ENCODE measurements at places on chromosomes 4 and X.

DNA sequence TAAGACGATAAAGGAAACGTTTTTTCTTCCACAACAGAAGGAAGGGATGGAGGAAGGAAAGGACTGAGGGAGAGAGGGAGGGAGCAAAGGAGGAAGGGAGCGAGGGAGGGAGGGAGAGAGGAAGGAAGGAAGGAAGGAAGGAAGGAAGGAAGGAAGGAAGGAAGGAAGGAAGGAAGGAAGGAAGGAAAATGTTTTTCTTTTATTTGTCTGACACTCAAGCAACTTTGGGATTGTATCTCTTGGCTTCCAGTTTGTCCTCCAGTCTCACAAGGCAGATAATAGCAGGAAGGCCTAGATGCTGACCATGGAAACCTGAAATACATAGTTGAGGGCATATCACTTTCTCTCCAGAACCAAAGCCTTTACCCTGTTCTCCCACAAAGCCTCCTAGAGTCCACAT lies 226.7 kb downstream of the ZNF674 start:
- no peak for DNase-seq

- no peak for DNase-seq
These were observed 626.2 kb downstream of the MID1IP1 start for GRCh38 chrX:39427492-39427891.

GRCh38 chr4:7524843-7525242 lies 90.1 kb upstream of the PSAPL1 start:
- DNase-seq = no peak

DNA sequence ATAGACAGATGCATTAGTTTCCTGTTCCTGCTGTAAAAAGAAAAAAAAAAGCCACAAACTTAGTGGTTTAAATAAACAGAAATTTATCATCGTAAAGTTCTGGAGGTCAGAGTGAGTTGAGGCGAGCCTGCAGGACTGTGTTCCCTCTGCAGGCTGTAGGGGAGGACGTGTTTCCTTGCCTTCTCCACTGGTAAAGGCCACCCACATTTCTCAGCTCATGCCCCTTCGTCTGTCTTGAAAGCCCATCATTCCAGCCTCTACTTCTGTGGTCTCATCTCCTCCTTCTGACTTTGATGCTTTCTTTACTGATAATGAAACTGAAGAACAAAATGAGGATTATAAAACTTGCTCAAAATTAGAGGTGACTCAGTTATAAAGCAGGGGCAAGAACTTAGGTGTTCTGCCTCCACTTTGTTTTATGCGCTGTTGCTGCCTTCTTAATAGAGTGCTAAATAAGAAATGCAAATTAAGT lies 143.0 kb downstream of the STIM2 start:
- no peak for DNase-seq

DNA sequence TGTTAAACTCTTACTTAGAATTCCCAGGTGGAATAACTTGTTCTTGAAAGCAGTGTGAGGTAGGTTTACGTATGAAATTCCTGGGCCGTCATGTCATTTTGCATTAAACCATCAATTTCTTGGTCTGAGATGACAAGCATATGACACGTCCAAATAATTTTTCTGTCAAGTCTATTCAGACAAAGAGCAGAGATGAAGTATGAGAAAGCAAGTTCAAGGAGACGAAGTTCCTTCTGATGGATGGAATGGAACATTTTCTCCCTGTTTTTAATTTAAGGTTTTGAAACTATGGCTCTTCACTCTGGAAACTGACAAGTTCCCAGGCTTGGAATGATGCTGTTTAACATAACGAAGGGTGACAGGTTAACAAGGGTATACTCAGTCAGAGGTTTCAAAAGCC lies 252.8 kb upstream of the SFRP2 start:
- no peak for DNase-seq

GRCh38 chrX:41946235-41946634 lies 22.9 kb upstream of the CASK start:
- no peak for DNase-seq

GRCh38 chr4:168880811-168881595 lies 129.1 kb downstream of the CBR4 start:
- DNase-seq = no peak
